ENCODE measurements at places on chromosomes 5 and 9.

DNA sequence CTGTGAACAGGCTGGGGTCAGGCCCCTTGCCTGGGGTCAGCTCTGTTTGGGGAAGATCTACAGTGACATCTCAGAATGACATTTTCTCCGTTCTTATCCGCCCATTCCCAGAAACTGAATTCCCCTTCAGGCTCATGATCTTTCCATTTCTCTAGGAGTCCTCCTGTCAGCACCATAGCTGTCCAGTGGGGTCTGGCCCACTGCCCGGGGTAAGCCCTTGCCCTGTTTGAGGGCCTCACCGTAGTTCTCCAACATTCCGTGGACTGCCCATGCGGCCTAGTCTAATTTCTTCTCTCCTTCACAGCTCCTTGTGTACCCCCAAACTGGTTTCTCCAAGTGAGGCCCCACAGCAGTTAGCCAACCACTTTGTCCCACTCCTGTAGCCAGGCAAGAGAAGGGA lies 68.4 kb downstream of the ENTREP1 start:
- no peak for DNase-seq

- DNase-seq = peak; percentile 48
These were observed 3.7 kb downstream of the C9orf50 start for GRCh38 chr9:129617167-129617566.

- DNase-seq = peak; percentile 26
These were observed 64.3 kb downstream of the CSNK1A1 start for GRCh38 chr5:149486726-149487635.

DNA sequence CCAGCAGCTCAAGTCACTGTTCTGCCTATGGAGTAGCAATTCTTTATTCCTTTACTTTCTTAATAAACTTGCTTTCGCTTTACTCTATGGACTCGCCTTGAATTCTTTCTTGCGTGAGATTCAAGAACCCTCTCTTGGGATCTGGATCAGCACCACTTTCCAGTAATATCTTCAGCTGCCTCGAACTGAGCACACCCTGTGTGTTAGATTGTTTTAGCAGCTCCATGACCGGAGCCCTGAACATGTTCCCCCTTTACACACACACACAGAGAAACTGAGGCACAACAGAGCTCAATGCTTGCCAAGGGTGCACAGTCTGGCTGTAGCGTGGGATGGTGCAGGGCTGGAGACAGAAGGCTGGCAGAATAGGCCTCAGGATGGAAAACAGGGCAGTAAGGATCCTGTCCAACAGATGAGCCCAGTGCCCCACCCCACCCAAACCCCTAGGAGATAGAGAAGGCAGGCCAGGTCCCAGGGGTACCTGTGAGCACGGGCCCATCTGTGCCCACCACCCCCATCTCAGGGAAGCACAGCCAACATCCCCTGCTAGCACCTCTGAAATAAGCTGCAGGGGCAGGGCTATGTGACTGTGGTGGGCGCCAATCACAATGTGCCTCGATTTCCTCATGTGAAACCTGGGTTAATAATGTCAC lies 27.9 kb downstream of the BICD2 start:
- DNase-seq = no peak

- DNase-seq = no peak
These were observed 32.3 kb downstream of the CARTPT start for GRCh38 chr5:71751422-71751821.

DNA sequence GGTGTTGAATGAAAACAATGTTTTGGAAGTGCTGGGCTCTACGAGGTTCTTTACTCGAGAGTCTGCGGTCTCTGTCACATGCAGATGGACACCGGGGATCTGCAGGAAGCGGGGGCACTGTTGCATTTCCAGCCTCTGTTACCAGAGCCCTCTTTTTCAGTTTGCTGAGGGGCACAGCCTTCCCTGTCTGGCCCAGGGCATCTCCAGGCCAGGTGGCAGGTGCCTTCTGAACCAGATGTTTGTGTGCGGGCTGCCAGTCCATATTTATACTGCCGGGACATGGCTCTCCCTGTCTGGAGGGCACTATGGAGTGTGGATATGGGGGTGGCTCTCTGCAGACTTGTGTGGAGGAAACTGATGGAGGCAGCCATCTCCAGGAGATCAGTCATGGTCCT lies 18.7 kb upstream of the POMT1 start:
- no peak for DNase-seq

DNA sequence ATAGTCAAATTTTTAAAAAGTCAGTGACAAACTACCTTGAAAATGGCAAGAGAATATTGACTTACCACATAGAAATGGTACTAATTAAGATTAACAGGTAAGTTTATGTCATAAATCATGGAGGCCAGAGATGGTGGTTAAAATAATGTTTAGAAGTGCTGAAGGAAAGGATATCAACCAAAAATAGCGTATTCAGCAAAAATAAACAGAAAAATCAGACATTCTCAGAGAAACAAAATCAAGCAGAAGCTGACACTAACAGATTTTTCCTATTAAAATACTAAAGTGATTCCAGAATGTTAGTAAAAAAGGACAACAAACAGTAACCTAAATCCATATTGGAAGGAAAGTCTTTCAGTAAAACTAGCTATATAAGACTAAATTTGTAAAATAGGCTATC lies 959.9 kb upstream of the CDH10 start:
- no peak for DNase-seq

DNA sequence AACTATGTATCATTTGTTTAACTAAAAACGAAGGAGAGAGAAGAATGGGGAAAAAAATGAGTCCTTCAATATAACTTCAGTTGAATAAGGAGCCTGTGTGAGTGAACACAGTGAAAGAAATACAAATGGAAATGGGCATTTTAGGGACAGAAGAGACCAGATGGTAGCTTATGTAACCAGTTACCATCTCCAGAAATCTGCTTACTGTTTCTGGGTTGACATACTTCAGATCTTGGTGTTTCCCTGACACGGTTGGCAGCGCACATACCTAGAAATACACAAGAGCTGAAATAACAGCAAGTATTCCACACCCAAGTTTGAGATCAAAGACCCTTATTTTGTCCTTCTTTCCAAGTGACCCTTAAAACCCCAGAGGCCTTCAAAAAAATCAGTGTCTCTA lies 14.9 kb upstream of the GFRA3 start:
- DNase-seq = no peak

DNA sequence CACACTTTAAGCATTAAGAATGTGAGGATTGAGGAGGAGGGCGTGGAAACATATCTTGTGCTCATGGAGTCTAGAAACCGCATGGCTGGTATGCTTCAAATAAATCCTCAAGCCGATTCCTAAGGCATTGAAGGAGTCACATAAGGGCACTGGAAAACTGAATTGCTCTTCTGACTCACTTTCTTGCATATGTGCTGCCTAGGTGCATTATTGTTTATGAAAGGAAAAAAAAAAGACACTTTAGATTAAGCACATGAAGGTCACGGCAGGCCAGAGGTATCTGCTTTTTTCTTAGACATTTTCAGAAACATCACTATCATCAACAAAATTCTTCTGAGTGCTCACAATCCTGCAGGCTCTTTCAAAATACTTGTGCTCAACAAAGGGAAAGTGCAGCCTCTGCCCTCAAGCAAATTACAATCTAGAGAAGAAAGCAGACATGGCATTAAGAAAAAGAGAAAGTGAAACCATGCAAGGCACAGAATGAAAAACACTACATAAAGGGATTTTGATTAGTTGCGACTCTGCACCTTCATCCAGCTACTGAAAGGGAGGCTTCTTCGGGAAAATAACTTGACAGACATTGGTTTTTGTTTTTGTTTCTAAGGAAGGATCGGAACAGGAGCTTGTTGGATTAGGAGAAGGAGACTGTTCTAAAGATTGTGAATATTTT lies 2117.6 kb downstream of the MAT2B start:
- DNase-seq = no peak

DNA sequence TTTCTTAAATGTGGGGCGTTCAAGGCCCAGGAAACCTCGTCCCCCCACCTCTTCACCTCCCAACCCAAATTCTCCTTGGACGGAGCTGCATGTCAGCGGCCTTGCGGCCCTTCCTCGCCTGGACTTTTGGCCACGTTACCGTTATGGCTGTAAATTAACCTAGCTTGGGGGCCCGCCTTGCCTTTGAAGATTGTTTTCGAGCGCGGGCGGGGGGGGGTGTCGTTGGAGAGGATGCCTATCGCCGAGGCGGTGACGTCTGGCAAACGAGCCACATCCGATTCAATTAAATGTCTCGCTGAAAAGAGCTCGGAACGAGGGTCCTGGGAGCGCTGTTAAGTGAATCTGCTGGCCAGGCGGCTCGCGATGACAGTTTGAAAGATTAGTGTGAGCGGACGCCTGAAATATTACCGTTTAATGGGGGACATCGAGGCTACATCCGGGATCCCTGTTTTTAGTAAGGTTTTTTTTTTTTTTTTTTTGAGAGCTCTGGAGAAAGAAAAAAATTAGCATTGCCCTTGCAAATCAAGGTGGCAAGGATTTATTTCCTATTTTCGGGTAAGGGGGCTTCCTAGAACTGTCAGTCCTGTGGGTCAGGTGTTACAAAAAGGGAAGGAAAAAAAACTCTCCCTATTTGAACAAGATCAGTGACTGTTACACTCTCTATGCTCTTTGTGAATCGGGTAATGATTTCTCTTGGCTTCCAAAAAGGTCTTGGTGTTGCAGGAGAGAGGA lies 2.3 kb upstream of the NKX2-5 start:
- DNase-seq = peak; percentile 44

DNA sequence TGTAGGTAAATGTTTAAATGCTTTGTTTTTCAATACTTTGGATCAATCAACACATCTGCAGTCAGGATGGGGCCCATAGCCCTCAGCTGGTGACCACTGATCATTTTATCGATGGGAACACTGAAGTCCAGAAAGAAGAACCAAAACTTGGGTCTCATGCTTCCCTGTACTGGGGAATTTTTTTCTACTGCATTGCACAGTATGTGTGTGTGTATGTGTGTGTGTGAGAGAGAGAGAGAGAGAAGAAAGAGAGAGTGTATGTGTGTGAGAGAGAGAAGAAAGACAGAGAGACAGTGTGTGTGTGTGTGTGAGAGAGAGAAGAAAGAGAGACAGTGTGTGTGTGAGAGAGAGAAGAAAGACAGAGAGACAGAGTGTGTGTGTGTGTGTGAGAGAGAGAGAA lies 202.9 kb upstream of the MSX2 start:
- DNase-seq = no peak

GRCh38 chr9:133379153-133380086 lies 3.3 kb downstream of the STKLD1 start:
- DNase-seq = no peak

GRCh38 chr5:2801577-2802525 lies 50.4 kb upstream of the IRX2 start:
- DNase-seq = no peak

GRCh38 chr9:90301277-90301653 lies 341.4 kb downstream of the DIRAS2 start:
- DNase-seq = peak; percentile 82

DNA sequence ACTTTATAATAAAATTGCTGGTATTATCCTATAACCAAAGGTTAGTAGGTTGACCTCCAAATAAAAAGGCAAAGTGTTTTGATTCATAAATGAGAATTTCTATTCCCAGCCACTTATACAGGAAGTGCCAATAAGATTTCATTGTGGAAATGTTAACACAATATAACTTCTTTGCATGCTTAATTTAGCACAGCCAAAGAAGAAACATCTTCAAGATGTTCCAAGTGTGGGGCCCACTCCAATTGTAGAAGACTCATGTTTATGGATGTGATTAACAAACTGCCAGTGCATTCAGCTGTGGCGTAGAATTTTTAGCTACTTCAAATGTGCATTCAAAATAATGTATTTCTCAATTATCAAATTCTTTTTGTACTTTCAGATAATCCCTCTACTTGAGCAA lies 402.3 kb downstream of the DEPDC1B start:
- DNase-seq = no peak

DNA sequence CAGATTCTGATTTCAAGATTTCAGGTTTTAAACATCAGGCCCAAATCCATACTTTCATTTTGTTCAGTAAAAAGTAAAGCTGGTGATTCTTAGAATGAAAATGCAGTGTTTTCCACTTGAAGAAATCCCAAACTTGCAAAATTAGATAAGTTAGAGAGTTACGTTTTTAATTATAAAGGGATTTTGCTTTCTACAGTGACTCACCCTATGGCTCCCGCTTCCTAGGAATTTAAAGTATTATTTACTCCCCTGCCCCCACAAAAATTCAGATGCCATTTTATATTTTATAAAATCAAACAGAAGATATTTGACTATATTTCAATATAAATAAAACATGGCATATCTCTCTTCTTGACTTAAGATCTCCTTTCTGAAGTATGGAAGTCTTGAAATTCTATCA lies 402.9 kb downstream of the ZSWIM6 start:
- DNase-seq = no peak

GRCh38 chr9:80078826-80079225 lies 507.1 kb downstream of the TLE4 start:
- no peak for DNase-seq

GRCh38 chr5:174678107-174678506 lies 46.3 kb upstream of the MSX2 start:
- no peak for DNase-seq

- DNase-seq = peak; percentile 13
These were observed 65.1 kb downstream of the ANKH start for GRCh38 chr5:14806456-14806855.

- DNase-seq = no peak
These were observed 136.6 kb upstream of the GPR151 start for GRCh38 chr5:146652547-146652946.

GRCh38 chr9:129839324-129840023 lies 4.2 kb downstream of the USP20 start:
- no peak for DNase-seq

DNA sequence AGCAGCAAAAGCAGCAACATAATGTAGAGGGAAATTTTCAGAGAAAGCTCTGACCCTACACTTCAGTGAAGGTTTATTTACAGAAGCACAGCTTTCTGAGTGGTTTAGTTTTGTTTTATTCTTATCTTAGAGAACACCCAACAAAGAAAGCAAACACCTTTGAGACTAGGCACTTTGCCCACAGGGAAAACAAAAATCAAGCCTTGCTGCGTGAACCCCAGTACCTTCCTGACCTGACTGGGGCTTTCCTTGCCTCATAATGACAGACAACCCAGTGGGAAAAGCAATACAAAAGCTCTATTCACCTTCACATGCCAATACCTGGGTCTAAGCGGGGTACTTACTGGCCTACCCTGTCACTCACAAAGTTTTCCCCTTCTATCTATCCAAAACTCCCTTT lies 189.8 kb downstream of the HINT1 start:
- no peak for DNase-seq

- DNase-seq = peak; percentile 77
These were observed 111.8 kb upstream of the OTULINL start for GRCh38 chr5:14469551-14470377.

DNA sequence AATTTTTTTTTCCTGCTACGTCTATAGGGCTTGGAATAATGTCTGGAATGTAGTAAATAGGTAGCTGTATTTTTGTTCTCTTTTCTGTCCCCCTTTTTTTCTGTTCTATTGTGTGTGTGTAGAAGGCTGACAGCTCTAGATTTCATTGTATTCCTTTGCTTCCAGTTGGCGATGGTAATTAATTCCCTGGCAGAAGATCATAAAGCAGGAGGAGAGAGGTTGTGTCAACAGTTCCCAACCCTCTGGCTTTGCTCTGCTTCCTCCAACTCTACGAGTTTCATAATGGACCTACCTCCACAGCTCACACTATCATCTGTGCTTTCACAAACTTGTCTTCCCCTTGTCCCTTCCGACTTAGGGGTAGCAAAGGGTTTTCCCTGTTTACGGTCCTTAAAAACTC lies 117.9 kb upstream of the CDH18 start:
- DNase-seq = no peak

Measured in tongue (tissue), 3 donors.